Astrocyte of the spinal cord (primary cell): ENCODE measurements at places on chromosomes 6 and 20.

GRCh38 chr20:34410336-34410735 is 47.3 kb downstream of the ITCH start:
- DNase-seq = no peak

- no peak for DNase-seq
Observed at GRCh38 chr20:44065401-44066340, 121.3 kb downstream of the JPH2 start.

GRCh38 chr20:19741924-19742323 is 16.1 kb upstream of the RIN2 start:
- no peak for DNase-seq

DNA sequence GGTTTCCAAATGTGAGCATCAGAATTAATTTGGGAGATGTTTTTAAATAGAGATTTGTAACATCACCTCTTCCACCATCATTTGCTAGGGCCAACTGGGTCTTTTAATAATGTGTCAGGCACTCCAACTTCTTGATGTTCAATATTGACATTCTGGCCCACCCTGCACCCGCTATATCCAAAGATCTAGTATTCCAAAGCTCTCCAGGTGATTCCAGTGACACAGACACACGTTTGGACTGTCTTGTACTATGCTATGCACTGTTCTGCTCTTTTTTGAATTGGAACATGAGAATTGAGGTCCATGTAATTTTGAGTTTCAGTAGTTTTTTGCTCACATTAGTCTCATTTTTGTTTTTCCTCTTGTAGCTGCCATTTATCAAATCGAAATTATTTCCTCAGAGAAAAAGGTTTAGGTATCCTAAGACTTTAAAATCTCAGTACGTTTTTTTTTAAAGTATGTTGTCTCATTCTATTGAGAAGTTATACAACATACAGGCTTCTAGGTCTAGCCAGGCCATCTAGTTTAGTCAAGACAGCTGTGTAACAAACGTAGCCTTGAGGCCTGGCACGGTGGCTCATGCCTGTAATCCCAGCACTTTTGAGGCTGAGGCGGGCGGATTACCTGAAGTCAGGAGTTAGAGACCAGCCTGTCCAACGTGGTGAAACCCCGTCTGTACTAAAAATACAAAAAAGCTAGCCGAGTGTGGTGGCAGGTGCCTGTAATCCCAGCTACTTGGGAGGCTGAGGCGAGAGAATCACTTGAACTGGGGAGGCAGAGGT is 3.1 kb downstream of the BICRAL start:
- DNase-seq = no peak

DNA sequence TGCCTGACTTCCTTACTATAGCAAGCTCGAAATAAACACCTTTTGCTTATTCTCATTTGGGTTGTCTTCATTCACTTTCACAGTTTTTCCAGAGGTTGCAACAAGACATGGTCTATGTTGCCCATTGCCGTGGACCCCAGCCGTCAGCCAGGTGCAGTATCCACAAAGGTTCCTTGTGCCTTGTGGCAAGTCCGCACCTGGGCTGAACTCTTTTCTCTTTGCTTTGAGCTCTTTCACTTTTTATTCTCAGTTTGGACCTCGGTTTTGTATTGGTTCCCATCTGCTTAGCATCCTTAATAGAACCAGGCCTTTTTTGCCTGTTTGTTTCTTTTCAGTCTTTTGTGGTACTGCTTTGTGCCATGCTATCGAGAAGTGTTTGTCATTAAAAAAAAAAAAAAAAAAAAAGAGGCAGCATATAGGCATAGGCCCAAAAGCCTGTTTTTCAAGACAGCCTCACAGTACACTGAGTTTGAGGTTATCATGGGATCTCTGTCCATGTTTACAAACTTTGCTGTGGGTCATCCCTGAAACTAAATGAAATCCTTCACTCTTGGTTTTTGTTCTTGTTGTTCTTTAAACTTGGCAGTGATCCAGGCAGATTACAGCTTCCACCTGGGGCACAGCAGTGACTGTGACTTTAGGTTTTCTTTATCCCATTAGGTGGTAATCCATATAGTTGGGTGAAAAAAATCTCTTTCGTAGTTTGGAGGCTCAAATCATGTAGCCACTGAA is 33.3 kb downstream of the GSTA3 start:
- no peak for DNase-seq

DNA sequence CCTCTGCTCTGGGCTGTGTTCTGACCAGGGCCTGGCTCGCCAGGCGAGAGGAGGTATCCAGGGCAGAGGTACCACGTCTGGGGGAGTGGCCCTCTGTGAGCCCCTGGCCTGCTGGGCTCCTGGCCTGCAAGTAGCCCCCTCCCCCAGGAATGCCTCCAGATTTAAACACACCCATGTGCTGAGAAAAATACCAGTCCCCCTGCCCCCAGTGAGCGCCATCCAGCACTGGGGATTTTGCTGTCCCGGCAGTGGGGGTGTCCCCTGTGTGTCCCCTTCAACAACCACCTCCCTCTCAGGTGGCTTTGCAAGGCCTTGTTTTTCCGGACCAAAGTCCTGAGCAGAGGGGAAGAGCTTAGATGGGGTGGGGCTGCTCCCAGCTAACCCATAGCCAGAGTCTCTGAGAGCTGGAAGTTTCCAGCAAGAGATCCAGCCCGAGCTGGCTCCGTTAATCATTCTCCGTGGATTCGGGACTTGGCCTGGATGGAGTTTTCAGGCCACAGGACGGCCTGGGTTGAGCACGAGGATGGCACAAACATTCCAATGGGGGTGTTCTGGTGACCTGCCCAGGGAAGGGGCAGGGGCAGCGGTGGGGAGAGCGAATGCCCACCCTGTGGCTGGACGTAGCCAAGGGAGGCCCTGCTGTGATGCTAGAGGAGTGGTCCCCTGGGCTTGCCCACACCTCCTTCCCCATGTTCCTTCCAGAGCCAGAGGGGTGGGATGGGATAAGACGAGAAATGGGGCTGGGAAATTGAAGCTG is 29.0 kb downstream of the PCK1 start:
- no peak for DNase-seq
